ENCODE measurements at places on chromosomes 4 and X. TPM values are rescaled to one million over a fixed set of nuclear protein-coding genes. Genes with fewer than 3 reads are reported as not detected.

The C1QTNF7 gene
- not detected for total RNA-seq

DNA sequence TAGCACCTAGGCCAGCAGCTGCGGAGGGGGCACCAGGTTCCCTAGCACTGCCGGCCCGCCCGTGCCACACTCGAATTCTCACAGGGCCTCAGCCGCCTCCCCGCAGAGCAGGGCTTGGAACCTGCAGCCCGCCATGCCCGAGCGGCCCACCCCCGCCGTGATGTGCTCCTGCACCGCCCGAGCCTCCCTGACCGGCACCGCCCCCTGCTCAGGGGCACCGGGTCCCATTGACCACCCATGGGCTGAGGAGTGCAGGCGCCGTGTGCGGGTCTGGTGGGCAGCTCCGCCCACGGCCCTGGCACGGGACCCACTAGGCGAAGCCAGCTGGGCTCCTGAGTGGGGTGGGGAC, 35.4 kb upstream of the ENPP6 start:
- peaks cover 6% of the 10 kb centered on the region for H3K4me1 ChIP-seq
- no peak for DNase-seq
- no peaks in the 10 kb centered on the region for H3K27me3 ChIP-seq
- H3K4me3 ChIP-seq: no peak overlapping the region
- no peak overlapping the region for H3K27ac ChIP-seq
- H3K36me3 ChIP-seq: no peaks in the 10 kb centered on the region

The NUDT10 gene
- total RNA-seq: not detected

The FATE1 gene
- total RNA-seq: not detected

The UGT8 gene
- not detected for total RNA-seq

- no peaks in the 10 kb centered on the region for H3K27me3 ChIP-seq
- no peak overlapping the region for H3K27ac ChIP-seq
- H3K36me3 ChIP-seq: no peaks in the 10 kb centered on the region
- H3K4me1 ChIP-seq: peaks cover 16% of the 10 kb centered on the region
These were observed 2.3 kb downstream of the AMMECR1 start for GRCh38 chrX:110315551-110315950.
